ENCODE measurements at places on chromosomes 1 and 21.

DNA sequence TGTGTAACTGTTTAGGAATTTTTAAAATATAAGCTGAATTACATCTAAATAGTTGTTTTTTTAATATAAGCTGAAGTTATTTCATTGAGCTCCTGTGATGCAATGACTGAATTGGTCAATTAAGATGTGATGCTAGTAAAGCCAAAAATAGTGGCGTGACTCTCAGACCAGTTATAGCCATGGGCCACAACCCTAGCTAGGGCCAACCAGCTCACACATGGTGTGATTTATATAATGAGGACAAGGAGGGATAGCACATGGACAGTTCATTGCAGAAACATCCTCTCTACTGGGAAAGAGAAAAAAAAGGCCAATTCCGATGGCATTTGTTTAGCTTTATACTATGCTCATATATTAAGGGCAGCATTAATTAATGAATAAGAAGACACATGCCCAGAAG, 119.3 kb upstream of the PROX1 start:
- no peak for DNase-seq

DNA sequence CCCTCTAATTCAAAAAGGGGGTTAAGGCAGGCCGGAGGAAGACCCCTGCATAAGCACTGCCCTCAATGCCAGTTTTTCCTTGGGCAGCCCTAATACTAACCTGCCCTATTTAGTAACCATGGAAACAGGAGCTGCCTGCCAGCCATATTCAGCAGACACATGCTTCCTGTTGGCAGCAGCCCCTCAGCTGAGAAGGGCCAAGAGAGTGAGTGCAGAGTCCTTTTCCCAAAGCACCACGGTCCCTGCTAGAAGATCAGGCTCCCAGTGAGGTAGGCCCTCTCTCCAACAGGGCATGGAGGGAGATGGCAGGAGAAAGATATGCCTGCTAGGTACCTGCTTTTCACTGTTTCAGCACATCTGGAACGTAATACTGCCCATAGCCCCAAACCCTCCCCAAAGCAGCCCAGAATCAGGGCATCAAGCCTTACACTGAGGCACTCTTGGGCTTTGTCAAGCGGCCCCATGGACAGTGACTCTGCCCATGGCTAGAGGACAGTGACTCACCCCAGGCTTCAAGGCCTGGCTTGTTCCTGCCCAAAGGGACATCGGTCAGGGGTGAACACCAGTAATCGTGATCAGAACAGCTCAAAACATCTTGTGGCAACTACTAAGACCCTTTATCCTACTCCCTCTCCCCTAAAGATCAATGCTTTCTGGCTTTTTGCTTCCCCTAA, 64.5 kb downstream of the BCAR3 start:
- DNase-seq: no peak

GRCh38 chr1:231518485-231519034, 9.9 kb upstream of the TSNAX start:
- DNase-seq: no peak

- DNase-seq: no peak
These were observed 897 bp downstream of the EPHX4 start for GRCh38 chr1:92030656-92031107.

DNA sequence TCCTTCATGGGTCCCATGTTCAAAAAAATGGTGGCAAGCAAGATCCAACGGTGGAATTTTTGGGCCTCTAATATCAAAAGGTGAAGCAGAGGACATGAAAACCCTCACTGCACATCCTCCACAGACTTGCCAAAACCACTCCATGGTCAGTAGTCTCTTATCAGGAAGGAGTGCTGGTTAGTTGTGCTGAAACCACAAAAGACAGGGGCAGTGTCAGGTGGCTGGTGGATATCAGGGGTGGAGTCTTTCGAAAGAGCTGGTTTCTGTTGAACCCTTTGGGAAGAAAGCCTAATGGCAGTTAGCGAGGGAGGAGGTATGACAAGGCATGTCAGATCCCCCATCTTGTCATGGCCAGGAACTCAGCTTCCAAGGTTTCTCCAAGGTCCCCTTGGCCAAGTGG, 395.9 kb upstream of the CAMK1G start:
- DNase-seq: no peak

DNA sequence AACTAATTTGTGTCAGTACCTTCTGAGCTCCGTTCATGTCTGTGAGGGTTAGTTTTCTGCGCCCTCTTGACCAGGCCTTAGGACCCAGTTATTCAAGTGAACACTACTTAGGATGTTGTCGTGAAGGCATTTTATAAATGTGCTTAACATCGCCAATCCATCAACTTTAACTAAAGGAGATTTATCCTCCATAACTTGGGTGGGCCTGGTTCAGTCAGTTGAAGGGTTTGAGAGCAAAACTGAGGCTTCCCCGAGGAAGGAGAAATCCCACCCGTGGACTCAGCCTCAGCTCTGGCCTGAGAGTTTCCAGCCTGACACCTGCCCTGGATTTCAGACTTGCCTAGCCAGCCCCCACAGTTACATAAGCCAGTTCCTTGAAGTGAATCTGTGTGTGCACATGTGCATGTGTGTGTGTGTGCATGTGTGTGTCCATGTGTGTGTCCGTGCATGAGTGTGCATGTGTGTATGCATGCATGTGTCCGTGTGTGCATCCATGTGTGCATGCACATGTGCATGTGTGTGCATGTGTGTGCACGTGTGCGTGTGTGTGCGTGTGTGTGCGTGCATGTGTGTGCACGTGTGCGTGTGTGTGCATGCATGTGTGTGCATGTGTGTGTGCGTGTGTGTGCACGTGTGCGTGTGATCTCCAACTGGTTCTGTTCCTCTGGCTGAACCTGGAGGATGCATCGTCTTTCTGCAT, 62.1 kb upstream of the PDE9A start:
- DNase-seq: no peak

GRCh38 chr1:46421739-46422138, 27.6 kb downstream of the FAAH start:
- DNase-seq: no peak

All from stimulated activated effector memory CD8-positive, alpha-beta T cell treated with anti-CD3 and anti-CD28 coated beads, Interleukin-12 subunit alpha, Interleukin-12 subunit beta, amount 100 ng/mL, for 72 hours (primary cell).